ENCODE measurements at places on chromosomes 7 and 10. TPM values are rescaled to one million over a fixed set of nuclear protein-coding genes. Genes with fewer than 3 reads are reported as not detected.

The TLX1 gene
- not detected for total RNA-seq

The GET4 gene
- 16.3 TPM for total RNA-seq

The C10orf53 gene
- not detected for total RNA-seq

The SAP25 gene
- total RNA-seq = 2.8 TPM

The CLDN4 gene
- 0.38 TPM for total RNA-seq

The AGR3 gene
- not detected for total RNA-seq

The PNLIPRP3 gene
- total RNA-seq = not detected

The TCTN3 gene
- 26.9 TPM for total RNA-seq

The CHRM2 gene
- not detected for total RNA-seq

The FGFR2 gene
- 17.7 TPM for total RNA-seq

The IDI2 gene
- not detected for total RNA-seq

The NKX2-3 gene
- total RNA-seq = not detected

The ACTR3C gene
- total RNA-seq = 1.7 TPM

The LLCFC1 gene
- not detected for total RNA-seq

The FAM25G gene
- not detected for total RNA-seq

The MUC12 gene
- total RNA-seq = 1.5 TPM

The RAPGEF5 gene
- total RNA-seq = 56.9 TPM

The THSD7A gene
- total RNA-seq = 7.0 TPM

Measured in posterior vena cava (tissue), 2 donors.